ENCODE measurements at places on chromosomes 1 and 21.

GRCh38 chr1:238296371-238296770, 405.6 kb upstream of the ZP4 start:
- DNase-seq = no peak

GRCh38 chr1:20280341-20280740, 10.3 kb upstream of the VWA5B1 start:
- no peak for DNase-seq

- DNase-seq = no peak
These were observed 9.1 kb upstream of the MTFR1L start for GRCh38 chr1:25810341-25811299.

- peak; percentile 64 for DNase-seq
These were observed 28.8 kb downstream of the AHDC1 start for GRCh38 chr1:27574871-27575831.

- no peak for DNase-seq
These were observed 917 bp downstream of the ETNK2 start for GRCh38 chr1:204150702-204151551.

GRCh38 chr21:10616535-10616934, 95.2 kb downstream of the TPTE start:
- no peak for DNase-seq

- DNase-seq = peak; percentile 10
These were observed 25.7 kb downstream of the CTH start for GRCh38 chr1:70436622-70437251.

- DNase-seq = no peak
These were observed 253.2 kb downstream of the PTPRC start for GRCh38 chr1:198892065-198892464.

DNA sequence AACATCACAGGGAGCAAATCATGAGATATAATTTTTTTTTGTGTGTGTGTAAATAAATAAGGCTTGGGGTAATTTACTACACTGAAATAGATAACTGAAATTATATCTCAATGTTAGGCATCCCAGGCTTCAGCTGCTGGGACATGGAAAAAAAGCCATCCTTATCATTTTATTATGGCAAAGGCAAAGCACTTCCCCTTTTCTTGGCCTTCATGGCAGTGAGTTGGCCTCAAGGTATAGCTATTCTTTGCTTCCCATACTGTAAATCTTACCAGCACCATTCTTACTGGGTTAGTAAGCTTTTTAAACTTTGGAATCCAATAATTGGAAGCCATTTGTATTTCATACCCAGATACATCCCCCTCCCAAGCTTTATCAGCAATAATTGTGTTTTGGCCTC, 29.0 kb downstream of the RBM11 start:
- DNase-seq = no peak

DNA sequence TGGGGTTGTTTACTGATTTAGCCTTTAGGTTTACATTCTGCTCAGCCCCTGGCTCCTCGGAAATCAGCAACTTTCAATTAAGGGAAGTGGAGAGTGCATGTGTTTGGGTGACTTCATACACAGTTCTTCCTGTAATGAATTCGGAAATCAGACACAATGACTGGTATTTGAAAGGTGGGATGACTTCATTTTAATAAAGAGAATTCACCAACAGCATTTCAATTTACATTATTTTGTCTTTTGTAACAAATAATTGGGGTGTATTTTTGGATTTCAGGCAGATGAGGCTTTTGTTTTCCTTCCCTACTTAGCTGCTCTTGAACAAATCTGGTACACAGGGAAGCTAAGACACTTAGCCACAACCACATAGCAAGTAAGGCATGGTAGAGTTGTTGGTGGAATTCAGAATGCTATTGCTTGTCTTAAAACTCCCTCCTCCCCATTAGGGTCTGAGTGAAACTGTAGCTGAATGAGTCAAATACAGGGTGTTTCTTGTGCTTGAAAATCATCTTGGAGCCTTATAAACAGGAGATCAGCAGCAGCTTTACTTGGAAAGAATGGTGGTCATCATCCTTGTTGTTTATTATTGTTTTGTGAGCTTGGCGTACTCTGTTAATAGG, 917 bp downstream of the STX12 start:
- no peak for DNase-seq

- no peak for DNase-seq
These were observed 10.7 kb upstream of the ZP4 start for GRCh38 chr1:237901299-237901934.

- no peak for DNase-seq
These were observed 22.7 kb downstream of the ZFYVE9 start for GRCh38 chr1:52164604-52165003.
